ENCODE measurements at places on chromosomes 1 and 21.

GRCh38 chr1:232873412-232873811, 68.2 kb downstream of the MAP10 start:
- DNase-seq: no peak

- no peak for DNase-seq
Measured at GRCh38 chr1:31409946-31410858, 2.8 kb upstream of the SERINC2 start.

DNA sequence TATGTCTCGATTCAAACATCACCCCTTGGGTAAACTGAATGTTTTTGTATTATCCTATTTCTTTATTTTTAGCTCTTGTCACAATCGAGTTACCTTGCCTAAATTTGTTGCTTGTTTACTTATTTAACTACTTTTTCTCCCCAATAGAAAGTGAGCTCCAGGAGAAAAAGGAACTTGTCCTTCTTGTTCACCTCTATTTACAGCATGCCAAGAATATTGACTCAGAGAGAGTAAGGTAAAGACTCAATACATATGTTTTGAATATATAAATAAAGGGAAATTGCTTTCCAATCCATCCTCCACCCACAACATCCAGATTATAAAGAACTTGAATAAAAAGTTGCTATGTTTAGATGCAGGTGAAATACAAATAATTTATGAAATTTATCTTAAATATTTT, 107.3 kb upstream of the PDC start:
- DNase-seq: no peak

DNA sequence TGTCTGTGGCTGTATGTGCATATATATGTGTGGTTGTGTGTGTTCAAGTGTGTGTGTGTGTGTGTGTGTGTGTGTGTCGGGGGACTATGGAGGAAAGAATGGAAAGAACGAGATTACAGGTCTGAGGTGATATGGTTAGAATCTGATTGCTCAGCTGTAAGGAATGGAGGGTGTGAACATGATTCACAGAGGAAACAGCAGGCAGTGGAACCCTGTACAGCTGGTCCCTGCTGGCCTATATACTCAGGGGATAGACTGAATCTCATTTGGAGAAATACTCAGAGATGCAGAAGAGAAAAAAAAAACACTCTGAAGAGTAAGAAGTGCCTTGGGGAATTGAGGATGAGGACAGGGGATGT, 180.1 kb upstream of the ESRRG start:
- no peak for DNase-seq

GRCh38 chr1:209655411-209656231, 3.4 kb upstream of the LAMB3 start:
- no peak for DNase-seq

GRCh38 chr1:51516649-51517158, 2.4 kb downstream of the EPS15 start:
- no peak for DNase-seq

DNA sequence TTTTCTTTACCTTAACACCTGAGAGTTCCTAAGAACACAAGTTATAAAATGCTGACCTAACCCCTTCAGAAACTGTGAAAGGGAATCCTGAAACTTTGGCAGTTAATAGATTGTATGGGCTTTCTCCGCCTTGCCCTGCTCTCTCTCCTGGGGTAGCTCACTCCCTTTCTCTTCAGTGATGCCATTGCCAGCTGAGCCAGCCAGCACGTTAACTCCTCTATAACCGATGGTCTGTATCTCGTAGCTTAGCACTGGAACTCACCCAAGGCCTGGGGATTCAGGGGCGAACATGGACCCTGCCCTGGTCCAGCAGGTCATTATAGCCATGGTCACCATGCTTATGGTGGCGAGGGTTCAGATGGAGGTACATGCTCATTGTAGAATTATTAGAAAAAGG, 40.7 kb downstream of the TRAPPC10 start:
- DNase-seq: no peak

GRCh38 chr1:8687039-8687438, 130.4 kb downstream of the RERE start:
- no peak for DNase-seq

DNA sequence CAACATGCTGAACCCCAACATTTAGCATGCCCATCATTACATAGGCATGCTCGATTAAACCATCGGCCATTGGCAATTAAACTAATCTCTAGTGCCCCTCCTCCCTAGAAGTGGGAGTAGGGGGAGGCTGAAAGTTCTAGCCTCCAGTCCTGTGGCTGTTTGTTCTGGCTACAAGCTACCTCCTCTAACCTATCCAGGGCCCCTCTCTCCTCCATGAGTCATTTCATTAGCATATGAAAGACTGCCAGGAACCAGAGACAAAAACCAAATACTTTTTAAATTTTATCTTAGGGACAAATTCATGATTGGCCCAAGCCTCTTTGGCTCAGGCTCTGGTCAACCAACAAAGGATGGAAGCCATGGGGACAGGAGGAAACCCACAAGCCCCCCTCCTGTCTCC, 231.1 kb downstream of the CACNA1E start:
- DNase-seq: no peak

- no peak for DNase-seq
Measured at GRCh38 chr1:147336291-147336690, 93.8 kb downstream of the CHD1L start.

DNA sequence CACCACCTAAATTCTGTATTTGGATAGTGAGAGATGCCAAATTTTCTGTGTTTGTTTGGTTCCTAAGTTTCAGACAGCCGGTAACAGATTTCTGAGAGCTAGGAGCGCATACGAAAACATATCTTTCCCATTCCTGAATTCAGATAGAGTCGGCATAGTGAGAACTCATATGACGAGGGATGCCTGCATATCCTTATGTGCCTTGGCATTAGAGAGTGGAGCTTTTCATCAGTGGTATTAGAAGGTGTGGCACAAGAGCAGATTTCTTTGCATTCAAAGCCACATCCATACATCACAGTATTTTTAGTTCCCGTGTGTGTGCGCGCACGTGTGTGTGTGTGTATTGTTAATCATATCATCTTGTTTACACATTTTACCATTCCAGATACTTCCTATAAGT, 85.8 kb downstream of the ATP5PO start:
- no peak for DNase-seq

- DNase-seq: no peak
Measured at GRCh38 chr21:25494804-25495203, 112.5 kb downstream of the MRPL39 start.

DNA sequence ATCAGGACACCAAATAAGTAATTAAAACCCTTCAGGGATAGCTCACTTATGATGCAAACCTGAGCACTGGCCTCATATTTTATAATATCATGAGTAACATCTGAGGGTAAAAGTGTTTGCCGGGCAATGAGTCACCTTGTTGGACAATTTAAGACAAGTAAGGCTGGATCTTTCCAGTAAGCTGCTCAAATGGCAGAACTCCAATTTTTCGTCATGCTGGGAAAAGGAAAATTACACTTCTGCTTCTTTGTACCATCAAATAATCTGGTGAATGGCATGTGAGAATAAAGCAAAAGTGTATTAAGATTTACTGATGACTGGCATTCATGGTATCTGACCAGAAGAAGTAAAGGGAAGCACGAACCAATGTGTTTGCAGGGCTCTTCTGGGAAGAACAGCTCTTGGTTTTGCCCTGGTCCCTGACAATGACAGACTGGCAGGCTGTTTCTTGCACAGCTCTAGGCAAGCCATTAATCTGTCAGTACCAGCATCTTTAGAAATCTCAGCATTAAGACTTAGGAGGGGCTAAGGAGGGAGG, 392.2 kb downstream of the VAV3 start:
- DNase-seq: no peak

DNA sequence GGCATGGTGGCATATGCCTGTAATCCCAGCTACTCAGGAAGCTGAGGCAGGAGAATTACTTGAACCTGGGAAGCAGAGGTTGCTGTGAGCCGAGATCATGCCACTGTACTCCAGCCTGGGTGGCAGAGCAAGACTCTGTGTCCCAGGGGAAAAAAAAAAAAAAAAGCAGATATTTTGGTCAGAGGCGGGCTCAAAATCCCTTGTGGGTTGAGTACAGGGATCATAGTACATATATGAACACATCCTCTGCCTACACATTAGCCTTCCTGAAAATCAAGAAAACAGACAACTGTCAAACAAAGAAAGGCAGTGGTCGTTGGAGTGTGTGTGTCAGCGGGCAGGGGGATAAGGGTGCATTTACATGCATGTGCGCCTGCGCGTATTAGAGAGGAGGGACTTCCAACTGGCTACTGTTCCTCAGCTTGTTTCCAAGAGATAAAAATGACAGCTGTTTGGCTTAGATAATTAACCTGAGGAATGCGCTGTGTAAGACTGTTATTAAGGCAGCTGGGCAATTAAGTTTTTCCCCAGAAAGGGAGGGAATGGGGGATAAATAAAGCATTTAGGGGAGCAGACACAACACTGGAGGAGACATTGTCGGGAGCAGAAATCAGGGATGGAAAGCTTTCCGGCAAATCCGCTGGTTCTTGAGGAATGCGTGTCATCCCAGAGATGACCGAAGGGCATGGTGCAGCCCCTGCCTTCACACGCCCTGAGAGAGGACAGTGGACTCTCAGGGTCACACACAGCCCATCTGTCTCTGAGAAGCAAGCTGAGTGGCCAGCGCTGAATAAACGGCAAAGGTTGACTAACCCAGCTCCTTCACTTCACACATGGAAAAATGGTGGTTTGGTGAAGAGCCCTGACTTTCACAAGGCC, 6.4 kb downstream of the LAMB3 start:
- DNase-seq: no peak

DNA sequence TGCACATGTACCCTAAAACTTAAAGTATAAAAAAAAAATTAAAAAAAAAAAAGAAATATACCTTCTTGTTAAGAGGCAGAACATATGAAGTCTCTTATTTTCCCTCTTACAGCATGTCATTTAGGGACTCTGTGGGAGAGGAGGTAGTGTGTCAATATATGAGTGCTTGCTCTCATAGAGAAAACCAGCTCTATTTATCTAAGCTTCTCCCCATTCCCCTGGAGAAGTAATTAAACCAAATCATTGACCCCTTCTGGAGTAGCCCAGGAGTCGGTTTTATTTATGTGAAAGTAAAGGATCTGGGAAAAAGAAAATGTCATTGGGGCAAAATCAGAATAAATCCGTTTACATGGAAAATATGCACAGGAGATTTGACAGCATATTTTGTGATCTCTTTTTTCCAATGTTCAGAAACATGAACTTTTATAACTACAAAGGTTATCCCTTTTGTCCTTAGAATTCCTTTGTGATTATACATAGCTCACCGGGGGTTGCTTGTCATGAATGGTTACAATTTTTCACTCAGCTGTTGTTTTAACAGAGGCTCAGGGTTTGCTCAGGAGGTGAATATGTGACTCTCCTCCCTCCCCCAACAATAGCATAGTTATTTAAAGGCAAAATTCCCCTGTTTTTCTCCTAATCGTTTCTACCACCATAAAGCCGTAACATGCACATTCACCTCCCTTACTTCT, 114.5 kb upstream of the C1orf21 start:
- DNase-seq: no peak

GRCh38 chr21:26061437-26061836, 109.1 kb downstream of the APP start:
- no peak for DNase-seq

DNA sequence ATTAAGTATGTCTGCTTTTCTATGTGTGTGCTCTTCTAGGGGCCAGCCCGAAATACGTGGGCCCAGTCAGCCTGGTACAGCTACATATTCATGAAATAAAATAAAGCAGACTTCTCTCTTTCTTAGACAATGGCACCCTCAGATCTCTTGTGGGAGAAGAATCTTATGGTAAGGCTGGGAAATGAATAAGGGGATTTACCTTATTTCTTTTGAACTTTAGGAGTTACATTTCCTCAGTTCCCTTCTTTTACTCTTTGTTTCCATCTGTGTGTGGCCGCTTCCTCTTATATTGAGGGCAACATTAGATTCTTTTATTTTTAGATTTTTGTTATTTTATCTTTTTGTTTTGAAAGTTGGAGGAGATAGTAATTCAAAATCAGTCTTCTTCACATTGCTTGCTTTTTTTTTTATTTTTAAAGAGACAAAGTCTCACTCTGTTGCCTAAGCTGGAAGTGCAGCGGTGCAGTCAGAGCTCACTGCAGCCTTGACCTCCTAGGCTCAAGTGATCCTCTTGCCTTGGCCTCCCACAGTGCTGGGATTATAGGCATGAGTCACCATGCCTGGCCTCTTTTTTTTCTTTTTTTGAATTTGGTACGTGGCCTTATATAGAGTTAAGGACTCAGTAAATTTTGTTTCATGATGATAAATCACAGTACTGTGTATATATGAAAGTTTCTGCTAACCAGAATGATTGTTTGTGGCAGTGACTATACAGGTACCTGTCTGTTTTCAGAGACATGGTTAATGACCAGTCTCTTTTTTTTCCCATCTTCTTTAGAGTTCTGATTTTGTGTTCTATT, 9.1 kb downstream of the LAMC1 start:
- DNase-seq: no peak

DNA sequence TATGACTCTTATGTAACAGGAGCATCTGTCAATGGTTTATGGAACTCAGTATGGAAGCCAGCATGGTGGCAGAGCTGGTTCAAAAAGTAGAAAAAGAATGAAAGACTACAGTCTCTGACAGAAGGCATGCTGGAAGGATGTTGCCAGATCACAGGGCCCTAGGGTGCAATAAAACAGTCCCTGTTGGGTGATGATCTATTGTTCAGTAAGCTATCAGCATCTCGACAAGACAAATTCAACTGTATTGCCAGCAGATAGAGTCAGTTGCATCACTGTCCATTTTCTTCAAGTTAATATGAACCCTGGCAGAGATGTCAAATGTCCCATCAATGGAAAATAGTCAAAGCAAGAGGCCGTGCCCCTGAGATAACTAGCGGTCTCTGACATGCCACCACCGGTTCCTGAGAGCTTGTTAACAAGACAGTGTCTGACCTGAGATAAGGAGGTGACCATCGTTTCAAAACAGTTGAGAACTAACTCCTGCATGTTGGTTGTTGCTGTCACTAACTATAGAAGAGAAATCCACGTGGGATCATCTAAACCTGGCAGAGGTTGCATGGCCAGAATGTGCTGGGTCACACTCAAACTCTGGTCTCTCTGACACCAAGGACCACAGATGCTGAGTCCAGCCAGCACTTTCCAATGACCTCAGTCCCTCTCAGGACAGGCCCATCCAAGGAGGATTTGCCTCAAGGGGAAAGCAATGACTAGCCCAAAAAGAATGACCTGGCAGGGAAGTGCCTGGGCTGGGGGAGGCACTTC, 125.9 kb downstream of the RIPK4 start:
- DNase-seq: no peak

DNA sequence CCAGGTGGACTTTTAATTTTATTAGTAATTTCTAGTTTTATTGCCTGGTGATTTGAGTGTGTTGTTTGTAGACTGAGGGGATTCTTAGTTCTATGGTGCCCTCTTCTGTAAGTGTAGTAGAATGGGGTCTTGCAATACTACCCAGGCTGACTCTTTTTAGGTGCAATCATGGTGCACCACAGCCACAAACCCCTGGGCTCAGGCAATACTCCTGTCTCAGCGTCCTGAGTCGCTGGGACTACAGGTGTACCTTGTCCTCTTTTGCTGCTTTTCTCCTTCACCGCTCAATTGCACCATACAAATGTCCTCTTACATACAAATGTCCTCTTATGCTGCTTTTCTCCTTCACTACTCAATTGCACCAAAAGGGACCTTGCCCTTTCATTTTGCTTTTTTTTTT, 43.1 kb downstream of the SCP2 start:
- DNase-seq: no peak

- DNase-seq: no peak
Measured at GRCh38 chr1:103467100-103467499, 58.4 kb upstream of the RNPC3 start.
